ENCODE measurements at places on chromosomes 3 and 15.
A peak's percentile ranks its signal among the peaks of the same experiment; 100 is the strongest.

- no peak for DNase-seq
Observed at GRCh38 chr3:63467392-63467791, 185.1 kb upstream of the SNTN start.

- DNase-seq: no peak
Observed at GRCh38 chr15:77573802-77574201, 58.9 kb downstream of the LINGO1 start.

DNA sequence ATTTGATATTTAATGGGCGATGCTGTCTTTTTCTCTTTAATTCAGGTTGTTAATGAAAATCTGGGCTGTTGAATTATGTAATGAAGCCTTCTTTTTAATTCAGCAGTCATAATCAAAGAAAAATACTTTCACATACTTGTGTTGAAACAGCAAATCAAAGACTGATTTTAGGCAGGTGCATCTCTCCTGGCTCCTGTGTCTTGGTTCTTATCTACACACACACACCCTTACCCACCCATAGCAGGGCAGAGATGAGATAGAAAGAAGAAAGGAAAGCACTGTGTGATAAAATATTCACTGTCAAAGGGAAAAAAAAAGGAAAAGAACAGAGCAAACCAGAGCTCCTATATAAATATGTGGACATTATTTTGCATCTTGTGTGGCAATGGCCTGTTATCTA, 130.6 kb upstream of the CGNL1 start:
- DNase-seq: no peak

GRCh38 chr3:103963599-103963998, 1403.1 kb upstream of the ALCAM start:
- no peak for DNase-seq

DNA sequence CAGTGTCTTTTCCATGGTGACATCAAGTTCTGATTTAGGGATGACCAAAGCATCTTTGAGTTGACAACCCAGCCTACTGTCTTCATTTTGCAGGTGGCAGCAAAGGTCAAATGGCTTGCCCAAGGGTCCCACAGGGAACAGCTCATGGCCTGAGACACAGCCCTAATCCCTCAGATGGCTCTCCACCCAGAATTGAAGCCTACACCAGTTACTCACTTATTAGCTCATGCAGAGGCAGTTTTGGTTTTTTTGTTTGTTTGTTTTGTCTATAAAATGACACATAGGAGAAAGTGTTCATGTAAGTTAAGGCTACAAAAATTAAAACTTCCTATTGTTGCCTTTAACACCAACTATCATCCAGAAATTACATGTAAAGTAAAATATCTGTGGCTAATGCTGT, 167.9 kb downstream of the OSBPL10 start:
- DNase-seq: no peak

DNA sequence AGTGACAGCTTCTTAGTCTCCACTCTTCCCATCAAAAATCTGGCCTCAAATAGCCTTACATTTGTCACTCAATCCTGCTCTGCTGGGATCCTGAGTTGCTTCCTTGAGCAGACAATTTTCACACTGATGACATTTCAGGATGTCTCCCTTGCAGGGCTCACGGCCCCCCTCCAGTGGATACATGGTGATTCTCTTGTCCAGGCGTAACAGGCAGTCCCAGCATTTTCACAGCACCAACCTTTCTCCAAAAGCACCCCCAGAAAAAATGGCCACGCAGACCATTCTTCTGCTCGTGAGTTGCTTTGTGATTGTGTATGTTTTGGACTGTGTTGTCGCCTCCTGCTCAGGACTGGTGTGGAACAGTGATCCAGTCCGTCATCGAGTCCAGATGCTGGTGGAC, 47.4 kb upstream of the WNT7A start:
- no peak for DNase-seq

- no peak for DNase-seq
Observed at GRCh38 chr3:19229086-19229485, 80.8 kb downstream of the KCNH8 start.

- DNase-seq: peak; percentile 2
Observed at GRCh38 chr3:94081884-94082283, 19.0 kb downstream of the NSUN3 start.

- no peak for DNase-seq
Observed at GRCh38 chr3:11543948-11544387, 99.7 kb downstream of the VGLL4 start.

DNA sequence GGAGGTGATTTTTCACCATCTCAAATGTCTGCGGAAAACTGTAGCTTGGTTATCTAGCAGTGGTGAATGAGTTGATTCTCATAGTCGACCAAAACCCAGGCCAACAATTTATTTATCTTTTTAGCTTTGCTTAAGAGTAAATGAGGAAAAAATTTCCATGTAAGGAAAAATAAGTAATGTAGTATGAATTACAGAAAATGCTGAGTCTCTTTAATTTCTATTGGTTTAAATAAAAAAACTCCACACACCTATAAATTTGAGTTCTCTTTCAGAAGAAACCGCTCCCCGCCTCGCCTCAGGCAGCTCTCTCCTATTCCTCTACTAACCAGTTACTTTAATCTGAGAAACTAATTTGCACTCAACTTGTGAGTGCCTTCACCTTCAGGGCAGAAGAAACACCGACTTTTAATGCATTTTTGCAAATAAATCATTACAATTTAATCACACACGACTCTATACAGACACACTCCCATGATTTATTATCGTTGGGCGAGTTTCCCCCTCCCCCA, 540 bp upstream of the RSRC1 start:
- DNase-seq: no peak

DNA sequence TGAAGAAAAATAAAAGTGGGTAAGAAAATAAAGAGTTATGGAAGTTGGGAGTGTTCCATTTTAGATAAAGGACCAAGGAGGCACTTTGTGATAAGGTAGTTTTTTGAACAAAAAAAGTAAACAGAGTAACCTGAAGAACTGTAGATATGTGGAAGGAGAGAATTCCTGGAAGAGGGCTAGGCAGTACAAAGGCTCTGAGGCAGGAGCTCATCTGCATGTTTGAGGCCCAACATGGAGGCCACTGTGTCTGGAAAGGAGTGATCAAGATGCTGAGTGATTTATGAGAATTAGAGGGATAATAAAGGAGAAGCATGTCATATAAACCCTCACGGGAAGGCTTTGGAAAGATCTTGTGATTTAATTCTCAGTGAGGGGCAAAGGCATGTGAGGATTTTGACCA, 126.5 kb downstream of the DTWD1 start:
- DNase-seq: no peak

GRCh38 chr3:124424396-124424795, 305.9 kb upstream of the UMPS start:
- DNase-seq: no peak

DNA sequence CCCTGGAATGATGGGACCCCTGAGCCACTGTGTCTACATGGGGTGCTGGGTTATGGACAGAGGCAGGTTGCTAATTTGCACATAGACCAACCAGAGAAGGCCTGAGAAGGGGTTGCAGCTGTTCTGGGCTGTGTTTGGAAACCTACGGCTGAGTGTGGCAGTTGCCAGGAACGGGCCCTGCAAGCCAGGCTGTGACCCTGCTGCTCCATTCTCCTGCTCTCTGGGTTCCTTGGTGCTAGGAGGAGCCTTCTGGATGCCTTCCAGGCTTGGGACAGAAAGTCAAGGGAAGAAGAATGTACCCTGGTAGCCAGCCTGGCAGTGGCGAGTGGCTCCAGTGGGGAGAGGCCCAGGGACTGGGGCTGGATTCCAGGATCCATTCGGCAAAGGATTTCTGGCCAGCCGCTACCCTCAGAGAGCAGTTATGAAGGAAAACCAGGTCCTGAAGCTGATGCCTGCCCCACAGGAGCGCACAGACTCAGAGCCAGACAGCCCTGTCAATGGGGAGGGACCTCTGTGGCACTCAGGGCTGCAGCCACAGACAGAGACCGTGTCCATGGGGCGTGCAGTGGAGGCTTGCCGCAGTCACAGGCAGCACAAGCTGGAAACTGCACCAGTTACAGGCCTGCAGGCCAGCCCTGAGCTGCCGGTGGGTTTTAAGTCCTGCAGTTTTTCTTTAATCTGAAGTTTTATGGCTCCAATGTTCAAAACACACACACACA, 55.1 kb upstream of the ACAD9 start:
- DNase-seq: no peak

DNA sequence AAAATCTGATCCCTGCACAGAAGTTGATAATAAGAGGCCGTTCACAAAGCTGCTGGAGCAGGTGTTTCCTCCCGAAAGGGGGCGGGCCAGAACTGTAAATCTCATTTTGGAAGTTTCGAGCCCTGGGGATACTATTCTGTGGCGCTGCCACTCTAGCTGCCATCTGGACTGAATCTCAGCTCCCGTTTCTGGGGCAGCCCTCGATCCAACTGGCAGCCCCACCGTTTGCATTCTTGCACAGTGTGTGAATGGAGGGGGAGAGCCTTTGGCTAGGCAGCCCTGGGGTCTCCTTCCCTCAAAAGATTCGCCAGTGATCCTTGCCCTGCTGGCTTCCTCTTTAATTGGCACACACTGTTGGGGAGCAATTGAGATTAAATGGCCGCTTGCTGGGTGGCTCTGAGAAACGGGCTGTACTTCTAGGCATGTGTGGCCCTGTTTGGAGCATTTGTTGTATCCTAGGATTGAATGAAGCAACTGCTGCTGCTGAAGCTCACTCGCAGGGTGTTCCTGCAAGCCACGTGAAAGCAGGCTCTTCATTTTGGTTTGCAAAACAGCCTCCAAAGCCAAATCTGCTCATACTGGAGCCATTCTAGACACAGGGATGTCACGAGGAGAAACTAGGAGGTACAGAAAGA, 57.2 kb upstream of the TOPAZ1 start:
- DNase-seq: no peak

DNA sequence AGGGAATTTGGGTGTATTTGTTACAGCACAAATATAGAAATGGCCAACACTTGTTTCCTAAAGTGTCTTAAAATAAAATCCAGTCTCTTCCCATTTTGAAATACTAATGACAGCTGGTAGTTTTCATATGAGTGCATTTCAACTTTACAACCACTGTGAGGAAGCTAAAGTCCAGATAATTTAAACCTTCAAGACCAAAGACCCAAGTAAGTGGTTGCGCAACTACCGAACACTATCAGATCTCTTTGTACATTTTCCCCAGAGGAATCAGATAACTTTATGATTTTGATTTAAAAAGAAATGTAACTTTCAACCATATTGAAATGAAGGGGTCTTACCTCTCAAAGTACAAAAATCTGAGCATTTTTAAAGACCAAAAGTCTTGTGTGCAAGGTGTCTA, 14.3 kb downstream of the BCL2L10 start:
- no peak for DNase-seq

DNA sequence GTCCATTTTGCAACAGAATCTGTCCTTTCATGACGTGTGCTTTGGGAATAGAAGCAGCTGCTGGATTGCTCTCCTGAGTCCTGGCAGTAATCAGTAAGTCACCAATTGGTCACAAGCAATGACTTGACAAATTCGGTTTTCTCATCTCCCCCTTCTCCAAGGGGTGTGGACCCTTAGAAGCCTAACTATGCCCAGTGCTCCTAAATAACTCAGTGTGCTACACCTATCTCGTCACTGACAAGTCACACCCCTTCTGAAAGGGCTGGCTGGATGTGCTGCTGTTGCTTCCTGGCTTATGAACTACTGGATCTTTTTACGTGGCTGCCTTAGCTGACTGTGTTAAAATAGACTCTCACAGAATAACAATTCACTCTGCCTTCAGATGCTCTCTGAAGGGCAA, 1351.5 kb downstream of the ZPLD1 start:
- no peak for DNase-seq

DNA sequence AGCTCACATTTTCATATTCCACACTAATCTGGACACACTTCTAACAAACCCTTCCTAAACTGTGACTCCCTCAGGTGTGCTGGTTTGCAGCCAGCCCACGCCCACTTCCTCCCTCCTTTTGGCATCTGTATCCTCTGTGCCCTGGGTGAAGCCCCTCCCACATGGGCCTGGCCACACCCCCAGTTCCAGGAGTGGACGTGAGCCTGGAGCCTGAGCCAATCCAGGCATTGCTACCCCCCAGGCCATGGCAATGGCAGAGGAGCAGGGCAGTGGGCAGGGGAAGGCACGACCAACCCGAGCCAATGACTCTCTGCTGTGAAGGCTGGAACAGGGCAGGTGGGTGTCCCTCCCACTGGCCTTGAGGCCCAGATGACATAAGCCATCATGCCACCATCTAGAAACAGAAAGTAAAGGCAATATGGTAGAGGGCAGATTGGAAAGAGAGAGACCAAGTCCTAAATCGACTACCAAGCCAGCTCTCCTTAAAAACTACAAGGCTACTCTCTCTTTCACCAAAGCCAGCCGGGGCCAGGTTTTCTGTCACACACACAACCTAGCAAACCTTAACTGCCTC, 18.6 kb downstream of the FAM174B start:
- no peak for DNase-seq

DNA sequence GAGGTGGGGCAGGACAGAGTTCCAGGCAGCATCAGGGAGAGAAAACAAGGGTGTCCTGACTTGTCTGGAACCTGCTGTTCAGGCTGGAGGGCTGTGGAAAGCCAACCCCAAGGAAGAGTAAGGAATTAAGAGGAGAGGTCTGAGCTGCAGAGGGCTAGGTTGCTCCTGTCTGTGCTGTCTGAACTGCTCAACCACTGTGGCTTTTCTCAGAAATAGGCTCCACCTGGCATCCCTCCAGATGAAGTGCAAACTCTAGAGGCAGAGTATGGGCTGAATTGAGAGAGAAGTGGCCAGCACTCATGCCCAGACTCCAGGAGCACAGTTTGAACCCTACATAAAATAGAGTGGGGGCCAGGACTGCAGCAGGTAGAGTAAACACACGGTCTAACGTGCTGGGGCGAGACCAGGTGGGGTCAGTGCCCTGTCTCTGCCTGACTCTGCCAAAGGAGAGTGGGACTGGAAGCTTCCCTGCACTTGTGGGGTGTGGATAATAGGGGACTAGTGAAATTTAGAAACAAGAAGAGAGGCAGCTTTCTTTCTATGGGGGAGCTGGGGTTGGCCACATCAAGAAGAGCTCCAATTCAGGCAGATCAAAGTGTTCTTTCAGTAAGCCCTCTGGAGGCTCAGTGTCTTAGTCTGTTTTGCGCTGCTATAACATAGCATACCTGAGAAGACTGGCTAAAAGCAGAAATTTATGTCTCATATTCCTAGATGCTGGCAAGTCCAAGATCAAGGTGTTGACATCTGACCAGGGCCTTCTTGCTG, 28.0 kb upstream of the MNS1 start:
- DNase-seq: no peak

- no peak for DNase-seq
Observed at GRCh38 chr15:71777216-71777943, 33.0 kb upstream of the NR2E3 start.

GRCh38 chr15:28109626-28110455, 10.7 kb upstream of the OCA2 start:
- no peak for DNase-seq

- DNase-seq: peak; percentile 36
Observed at GRCh38 chr3:187104933-187105332, 34.4 kb downstream of the RPL39L start.

Measured in fibroblast of skin of right quadriceps (primary cell).